CD4-positive, alpha-beta T cell treated with Interleukin-17A for 4 hours (primary cell): ENCODE measurements at places on chromosomes 13 and 19.
A peak's percentile ranks its signal among the peaks of the same experiment; 100 is the strongest.

- peak; percentile 58 for DNase-seq
Measured at GRCh38 chr19:2627319-2627829, 75.1 kb downstream of the GNG7 start.

DNA sequence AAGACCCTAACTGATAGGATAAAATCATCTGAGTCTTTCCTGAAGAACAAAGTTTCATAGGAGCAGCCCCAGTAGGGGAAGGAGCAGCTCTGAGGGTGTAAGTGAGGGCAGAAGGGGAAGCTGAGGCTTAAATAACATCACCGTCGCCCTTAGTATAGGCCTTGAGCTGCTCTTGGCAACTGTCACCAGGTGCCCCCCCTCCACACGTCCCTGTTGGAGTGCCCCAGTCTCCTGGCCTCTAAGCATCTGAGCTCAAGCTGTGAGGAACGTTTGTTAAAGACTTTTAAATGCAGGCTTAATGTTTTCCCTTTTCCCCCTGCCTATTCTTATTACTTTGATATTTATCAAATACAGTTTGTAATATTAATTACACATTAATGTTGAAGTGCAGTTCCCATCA is 170.6 kb downstream of the ZIC5 start:
- DNase-seq, result no peak

GRCh38 chr13:97496511-97496910 is 62.5 kb downstream of the RAP2A start:
- no peak for DNase-seq

DNA sequence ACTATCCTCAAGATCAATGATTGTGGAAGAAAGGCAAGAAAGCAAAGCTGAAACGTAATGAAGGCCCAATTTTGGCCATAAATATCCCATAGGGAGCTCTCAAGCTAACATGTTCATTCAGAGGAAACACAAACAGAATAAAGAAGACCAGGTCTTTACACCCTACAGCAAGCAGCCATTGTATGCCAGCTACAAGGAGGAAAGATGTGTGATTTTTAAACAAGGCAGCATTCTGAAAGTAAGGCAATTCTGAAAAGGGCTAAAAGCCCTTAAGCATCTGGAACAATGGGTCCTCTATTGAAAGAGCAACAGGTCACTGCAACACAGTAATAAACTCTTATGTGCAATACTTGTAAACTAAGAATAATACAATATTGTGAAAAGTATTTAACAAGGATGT is 1002.4 kb downstream of the SLITRK1 start:
- no peak for DNase-seq

GRCh38 chr13:101016475-101016874 is 341.9 kb upstream of the TMTC4 start:
- no peak for DNase-seq

DNA sequence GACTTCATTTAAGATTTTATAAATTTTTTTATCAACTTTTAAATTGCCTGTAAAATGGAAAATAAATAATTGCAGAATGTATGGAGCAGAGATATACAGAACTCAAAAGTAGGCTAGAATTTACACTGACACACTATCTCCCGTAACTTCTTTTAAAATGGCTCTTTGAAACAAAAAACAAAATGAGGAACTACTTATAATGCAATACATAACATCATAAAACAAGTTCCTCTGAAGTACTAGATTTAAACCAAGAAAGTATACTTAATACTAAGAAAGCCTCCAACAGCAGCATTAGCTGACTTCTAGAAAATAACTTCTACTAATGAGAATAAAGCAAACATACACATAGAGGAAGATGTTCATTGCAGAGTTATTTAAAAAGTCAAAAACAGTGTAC is 17.0 kb downstream of the RBM26 start:
- DNase-seq, result no peak

DNA sequence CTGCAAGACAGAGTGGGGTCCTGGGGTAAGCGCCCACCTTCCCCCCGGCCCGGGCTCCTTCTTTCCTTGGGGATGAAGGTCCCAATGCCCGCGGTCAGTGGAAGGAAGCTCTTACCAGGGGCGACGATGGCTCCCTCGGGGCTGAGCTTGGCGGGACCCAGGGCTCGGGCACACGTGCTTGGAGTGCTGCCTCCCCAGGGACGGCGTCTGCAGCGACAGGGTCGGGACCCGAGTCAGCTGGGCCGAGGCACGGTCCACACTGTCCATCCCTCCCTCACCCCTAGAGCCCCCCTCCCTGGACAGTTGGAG is 3.5 kb downstream of the JSRP1 start:
- DNase-seq, result no peak

DNA sequence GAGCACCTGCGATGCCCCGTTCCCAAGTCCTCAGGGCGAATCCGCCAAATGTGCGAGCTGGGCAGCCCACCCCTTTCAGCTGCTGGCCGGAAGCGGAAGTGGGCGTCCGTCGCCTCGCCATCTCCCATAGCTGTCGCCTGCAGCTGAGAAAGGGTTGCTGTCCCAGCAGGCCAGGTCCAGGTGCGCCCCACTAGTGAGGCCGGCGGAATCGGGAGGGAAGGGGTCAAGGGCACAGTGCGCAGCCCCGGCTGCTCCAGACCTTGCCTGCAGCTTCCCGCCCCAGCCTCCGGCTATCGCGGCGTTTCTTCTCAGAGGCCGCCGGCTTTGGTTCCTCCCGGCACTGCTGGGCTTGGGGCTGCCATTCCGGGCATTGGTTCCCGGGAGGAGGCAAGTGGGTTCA is at the start of gene ZNF177:
ZNF177 (plus strand) TSS at position 109 of the 400 bp plus-strand sequence. CDS start 15,299 bp downstream, outside the sequence.
- no peak for DNase-seq

- no peak for DNase-seq
Measured at GRCh38 chr13:102626928-102627327, 30.1 kb downstream of the TPP2 start.

GRCh38 chr19:12139269-12139668 is 881 bp downstream of the ZNF20 start:
- no peak for DNase-seq

GRCh38 chr13:109610517-109610916 is 175.9 kb downstream of the IRS2 start:
- peak; percentile 54 for DNase-seq

DNA sequence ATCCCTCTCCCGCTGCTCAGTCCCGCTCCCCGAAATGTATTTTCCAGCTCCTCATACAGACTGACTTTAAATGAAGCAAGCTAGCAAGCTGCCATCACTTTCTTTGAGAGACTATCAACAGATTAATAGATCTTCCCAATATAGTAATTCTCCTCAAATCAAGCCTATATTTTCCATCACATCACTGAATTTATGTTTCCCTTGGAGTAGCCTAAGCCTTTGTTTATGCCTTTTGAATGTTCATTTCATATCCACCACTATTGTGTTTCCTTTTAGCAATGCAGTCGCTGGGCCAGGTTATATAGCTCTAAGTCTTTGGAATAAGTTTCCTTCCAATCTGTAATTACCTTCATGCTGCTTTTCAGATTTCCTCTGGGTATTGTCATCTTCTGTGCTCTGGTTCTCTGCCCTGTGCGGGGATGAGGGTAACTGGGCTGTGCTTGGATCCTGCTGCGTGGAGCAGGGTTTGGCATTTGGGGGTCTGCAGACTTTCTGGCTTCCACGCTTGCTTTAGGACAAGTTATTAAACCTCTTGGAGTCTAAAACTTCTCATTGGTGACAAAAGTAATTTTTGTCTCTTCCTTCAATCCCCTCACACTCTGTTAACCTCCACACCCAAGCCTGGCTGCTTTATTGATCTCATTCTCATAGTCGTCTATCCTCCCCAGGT is 256.9 kb downstream of the DLEU7 start:
- no peak for DNase-seq

- DNase-seq, result no peak
Measured at GRCh38 chr19:29120466-29120865, 92.5 kb downstream of the UQCRFS1 start.

- DNase-seq, result no peak
Measured at GRCh38 chr13:38045278-38046048, 175.9 kb upstream of the TRPC4 start.

- DNase-seq, result no peak
Measured at GRCh38 chr13:30002577-30002976, 152.2 kb upstream of the UBL3 start.

DNA sequence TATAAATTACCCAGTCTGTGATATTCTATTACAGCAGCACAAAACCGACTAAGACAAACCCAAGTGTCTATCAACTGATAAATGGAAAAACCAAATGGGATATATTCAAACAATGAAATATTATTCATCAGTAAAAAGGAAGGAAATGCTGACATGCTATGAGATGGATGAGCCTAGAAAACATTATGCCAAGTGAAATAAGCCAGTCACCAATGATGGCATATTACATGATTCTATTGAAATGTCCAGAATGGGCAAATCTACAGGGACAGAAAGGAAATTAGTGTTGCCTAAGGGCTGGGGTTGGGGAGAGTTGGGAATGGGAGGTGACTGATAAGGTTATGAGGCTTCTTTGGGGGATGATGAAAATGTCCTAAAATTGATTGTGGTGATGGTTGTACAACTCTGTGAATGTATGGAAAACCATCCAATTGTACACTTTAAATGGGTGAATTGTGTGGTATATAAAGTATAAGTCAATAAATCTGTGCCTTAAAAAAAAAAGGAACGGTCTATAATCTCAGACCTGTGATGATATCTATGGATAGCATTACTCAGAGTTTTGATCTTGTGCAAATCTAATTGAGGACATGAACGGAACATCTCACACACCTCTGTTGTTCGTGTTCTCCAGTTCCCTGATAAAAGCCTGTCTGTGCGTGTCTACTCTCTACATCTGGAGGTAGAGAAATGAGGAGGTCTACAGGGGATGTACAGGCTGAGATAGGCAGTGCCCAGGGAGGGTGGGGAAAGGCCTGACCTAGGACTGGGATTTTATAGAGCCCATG is 49.0 kb downstream of the TNFRSF19 start:
- no peak for DNase-seq

DNA sequence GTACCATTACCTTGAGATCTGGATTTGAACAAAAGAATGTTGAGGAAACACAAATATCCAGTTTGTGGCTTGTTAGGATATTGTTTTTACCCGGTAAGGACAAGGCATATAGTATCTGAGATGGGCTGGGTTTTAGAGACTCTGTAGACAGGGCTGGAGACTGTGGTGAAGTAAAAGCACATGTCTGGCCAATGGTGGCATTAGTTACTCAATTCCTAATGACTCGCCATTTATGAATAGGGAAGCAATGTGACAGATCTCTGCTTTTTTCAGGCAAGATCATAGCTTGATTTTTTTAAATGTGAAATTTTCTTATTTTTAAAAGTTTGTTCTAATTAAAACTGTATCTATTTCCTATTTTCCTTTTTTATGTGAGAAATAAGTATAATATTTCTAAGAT is 371.1 kb upstream of the SPRY2 start:
- no peak for DNase-seq

DNA sequence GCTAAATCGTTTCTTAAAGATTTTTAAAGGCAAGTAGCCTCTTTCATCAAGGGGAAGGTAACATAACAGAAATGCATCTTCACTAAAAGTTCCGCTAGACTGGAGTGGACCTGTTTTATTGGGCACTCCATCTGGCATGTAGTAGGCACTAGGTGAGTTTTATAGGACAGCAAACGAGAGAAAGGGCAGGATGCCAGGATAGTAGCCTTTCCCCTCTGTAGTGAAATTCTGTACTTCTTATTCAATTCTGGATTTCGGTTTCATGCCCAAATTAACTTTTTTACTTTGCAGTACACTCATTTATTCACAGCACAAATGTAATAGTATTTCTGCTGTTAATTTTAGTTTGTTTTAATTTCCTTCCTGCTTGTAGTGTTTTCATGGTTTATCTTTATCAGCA is 45.2 kb downstream of the GPR180 start:
- no peak for DNase-seq

DNA sequence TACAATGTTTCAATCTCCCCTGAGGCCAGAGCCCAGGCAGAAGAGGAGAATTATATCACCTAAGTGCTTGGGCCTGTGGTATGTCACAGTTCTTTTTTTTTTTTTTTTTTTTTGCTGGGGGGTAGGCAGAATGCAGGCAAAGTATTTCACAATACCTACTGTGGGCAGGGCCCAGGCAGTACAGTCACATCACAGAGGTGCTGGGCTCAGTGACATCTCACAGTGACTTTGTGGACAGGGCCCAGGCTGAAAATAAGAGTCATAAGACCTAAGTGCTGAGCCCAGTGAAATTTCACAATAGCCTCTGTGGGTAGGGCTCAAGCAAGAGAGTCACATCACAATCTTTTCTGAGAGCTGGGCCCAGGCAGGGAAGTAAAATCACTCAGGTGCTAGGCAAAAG is 15.9 kb upstream of the ZNF208 start:
- DNase-seq, result no peak

DNA sequence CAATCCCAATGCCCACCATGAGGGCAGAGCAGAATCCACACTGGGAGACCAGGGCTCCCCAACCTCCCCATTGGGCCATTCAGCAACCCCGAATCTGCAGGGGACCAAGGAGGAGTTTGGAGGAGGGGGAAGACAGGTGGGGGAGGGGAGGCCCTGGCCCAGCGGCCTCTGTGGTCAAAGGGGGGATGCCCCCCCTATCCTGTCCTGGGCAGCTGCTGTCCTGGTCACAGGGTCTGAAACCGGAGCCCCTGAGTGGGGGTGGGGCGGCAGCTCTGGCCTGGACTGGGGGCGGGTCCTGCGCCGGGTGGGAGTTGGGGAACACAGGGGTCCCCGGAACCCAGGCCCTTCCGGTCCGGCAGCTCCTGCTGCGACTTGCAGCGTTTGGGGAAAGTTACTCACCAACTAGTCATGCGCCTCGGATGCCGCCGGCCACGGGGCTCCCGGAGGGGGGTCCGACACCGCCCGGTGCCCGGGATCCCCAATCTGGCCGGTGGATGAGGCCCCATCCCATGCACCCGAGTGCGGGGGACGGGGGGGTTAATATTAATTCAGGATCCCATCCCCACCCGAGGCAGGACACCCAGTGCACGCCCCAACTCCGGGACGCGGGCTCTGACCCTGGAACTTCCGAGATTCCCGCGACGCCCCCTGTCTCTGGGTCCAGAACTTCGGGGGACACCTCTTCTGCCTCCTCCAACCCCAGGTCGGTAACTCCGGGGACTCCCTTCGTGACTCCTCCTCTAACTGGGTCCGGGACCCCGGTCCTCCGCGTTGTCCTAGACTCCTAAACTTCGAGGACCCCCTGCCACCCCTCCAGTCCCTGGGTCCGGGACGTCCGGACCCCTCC is 872 bp downstream of the HOMER3 start:
- DNase-seq, result no peak

DNA sequence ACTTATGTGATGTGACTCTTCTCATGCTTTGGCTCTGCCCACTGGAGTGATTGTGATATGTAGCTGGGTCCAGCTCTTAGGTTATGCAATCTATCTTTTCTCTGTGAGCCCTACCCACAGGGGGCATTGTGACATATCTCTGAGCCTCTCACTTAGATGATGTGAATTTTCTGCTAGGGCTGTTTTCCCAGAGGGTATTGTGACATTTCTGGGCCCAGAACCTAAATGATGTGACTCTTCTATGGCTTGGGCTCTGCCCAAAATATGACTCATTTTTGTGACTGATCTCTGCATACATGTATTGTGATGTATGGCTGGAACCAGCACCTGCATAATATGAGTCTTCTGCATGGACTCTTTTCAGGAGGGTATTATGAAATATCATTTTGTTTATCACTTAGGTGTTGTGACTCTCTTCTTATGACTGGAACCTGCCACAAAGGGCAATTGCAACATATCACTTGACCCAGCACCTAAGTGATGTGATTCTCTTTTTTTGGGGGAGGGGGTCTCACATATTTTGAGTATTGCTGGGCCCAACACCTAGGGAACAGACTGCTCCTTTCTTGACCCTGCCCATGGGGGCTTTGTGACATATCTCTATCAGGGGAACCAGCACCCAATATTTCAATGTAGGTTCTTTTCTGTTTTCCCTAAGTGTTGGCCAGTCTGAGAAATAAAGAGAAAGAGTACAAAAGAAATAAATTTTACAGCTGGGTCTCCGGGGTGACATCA is 12.1 kb upstream of the ZNF254 start:
- no peak for DNase-seq
